ENCODE measurements at places on chromosomes 1 and 21. TPM values are rescaled to one million over a fixed set of nuclear protein-coding genes. Genes with fewer than 3 reads are reported as not detected.
A peak's percentile ranks its signal among the peaks of the same experiment; 100 is the strongest.

DNA sequence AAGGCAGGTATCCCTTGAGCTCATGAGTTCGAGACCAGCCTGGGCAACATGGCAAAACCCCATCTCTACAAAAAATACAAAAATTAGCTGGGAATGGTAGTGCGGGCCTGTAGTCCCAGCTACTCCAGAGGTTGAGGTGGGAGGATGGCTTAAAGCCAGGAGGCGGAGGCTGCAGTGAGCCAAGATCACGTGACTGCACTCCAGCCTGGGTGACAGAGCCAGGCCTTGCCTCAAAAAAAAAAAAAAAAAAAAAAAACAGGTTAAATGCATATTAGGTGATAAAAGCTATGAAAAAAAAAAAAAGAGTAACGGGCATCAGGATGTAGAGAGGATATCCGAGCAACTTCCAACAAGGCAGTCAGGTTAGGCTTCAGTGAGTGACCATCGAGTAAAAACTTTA is 2.8 kb upstream of the SRRM1 start:
- peaks cover 7% of the 10 kb centered on the region for H3K27me3 ChIP-seq
- H3K4me1 ChIP-seq, result peaks cover 22% of the 10 kb centered on the region
- no peak overlapping the region for H3K27ac ChIP-seq
- no peak for DNase-seq
- H3K4me3 ChIP-seq, result no peak overlapping the region
- no peaks in the 10 kb centered on the region for H3K36me3 ChIP-seq

CYP4Z1 gene
- total RNA-seq, result not detected

DNA sequence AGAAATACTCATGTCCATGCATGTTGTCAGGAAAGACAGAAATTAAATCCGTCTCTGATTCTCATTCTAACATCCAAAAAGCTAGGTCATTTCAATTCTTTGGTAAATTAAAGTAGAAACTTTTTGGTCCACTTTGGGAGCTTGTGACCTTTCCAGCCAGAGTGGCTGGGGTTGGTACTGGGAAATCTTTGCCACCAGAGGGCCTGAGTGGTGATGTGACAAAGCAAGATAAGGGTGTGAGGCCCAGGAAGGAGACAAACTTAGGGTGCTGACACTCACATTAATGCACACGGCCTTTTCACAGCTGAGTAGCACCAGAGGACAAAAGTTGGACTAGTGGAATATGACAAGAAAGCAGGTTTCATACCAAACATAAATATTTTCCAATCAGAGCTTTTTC is 144.3 kb downstream of the DNM3 start:
- peaks cover 1% of the 10 kb centered on the region for H3K4me1 ChIP-seq
- DNase-seq, result no peak
- no peaks in the 10 kb centered on the region for H3K36me3 ChIP-seq
- H3K27me3 ChIP-seq, result no peaks in the 10 kb centered on the region
- no peak overlapping the region for H3K4me3 ChIP-seq

PRSS38 gene
- not detected for total RNA-seq

DNA sequence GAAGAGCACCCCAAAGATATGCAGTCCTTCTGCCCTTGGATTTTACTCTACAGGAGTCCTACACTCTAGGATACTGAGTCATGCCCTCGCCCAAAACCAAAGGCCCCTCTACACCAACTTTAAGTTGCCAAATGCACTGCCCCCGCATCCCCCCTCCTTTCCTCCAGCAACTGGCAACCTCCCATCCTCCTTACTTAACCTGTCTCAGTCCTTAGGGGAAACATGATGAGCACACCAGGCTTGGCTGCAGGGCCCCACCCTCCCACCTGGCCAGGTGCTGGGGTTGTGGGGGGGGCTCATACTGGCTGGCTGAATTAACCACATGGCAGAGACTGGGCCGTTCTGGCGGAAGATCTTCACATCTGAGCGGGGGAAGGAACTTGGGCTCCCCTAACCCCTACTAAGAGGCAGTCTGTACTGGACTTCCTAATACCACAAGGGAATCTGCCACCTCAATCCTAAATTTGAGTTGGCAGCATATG is 1.2 kb downstream of the HDGF start:
- peaks cover 63% of the 10 kb centered on the region for H3K4me1 ChIP-seq
- peaks cover 2% of the 10 kb centered on the region for H3K36me3 ChIP-seq
- DNase-seq, result peak; percentile 28
- peak overlapping the region; percentile 99 for H3K27ac ChIP-seq
- no peaks in the 10 kb centered on the region for H3K27me3 ChIP-seq

DNA sequence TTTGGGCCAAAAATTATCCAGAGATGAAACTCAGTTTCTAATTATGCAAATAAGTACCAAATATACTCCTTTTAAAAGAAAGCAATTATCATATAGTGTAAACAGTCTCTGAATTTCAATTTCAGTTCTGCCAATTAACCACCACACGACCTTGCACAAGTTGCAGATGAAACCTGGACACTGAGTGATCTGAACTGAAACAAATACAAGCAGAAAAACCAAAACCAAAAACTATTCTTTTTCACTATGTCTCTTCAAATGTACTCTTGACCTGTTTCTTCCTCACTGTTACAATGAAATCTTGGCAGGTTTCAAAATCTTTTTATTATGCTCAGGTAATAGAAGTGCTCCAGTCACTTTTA is 79.2 kb downstream of the TYW3 start:
- H3K4me3 ChIP-seq, result no peak overlapping the region
- no peak for DNase-seq
- H3K4me1 ChIP-seq, result no peaks in the 10 kb centered on the region
- peaks cover 10% of the 10 kb centered on the region for H3K27me3 ChIP-seq
- peaks cover 2% of the 10 kb centered on the region for H3K36me3 ChIP-seq
- no peak overlapping the region for H3K27ac ChIP-seq

DNA sequence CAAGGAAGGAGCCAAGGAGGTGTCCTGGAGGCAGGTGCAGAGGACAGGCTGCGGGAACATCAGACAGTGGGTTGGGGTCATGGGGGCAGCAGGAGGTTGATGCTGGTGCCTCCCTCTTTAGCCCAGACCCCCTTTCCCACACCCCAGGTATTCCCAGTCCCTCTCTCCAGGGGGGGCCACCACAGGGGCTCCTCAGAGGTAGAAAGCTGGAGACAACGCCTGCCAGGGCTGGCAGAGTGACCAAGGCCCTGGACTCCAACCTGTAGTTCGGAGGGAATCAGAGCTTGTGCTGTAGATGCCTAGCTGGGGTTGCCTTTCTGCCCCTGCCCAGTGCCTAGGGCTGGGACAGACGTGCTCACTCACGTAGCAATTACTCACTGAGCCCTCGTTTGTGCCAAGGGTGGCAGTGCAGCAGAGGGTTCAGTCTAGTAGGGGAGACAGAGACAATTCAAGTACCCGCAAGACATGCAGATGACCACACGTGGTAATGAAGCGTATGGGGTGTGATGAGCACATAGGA is 148.2 kb downstream of the PTPRU start:
- no peak for DNase-seq
- no peaks in the 10 kb centered on the region for H3K36me3 ChIP-seq
- H3K27ac ChIP-seq, result no peak overlapping the region
- no peak overlapping the region for H3K4me3 ChIP-seq
- H3K4me1 ChIP-seq, result no peaks in the 10 kb centered on the region
- peaks cover 14% of the 10 kb centered on the region for H3K27me3 ChIP-seq

DNA sequence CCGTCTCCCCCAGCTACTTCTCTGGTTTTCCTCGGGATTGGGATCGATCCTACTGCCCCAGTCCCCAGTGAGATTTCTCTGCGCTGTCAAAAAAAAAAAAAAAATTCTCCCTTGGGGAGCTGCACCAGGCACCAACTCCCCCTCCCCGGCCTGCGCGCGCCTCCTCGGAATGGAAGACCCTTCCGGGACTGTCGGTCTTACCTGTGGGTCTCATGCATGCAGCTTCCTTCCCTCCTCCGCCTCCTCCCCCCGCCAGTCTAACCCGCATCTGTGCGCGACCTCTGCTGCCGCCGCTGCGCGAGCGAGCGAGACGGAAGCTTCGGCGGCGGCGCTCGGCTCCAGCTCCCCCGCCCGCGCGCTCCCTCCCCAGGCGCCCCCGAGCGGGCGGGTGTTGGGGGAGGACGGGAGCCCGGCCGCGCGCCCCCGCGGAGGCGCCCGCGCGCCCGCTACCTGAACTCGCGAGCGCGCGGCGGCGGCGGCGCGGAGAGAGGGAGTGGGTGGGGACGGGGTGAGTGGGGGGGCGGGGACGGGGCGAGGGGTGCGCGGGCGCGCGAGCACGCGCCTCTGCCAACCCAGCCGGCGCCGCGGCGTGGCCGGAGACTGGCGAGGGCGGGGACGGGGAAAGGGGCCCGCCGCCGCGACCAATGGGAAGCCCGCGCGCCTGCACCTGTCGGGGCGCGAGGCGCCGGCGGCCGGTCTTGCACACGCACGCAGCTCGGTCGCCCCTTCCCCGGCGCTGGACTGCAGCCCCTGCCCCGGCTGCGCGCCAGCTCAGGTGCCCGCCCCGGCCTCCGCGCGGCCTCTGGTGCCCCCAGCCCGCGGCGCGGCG is at the start of gene SUSD4:
SUSD4 (minus strand) TSS at position 321 of the 829 bp plus-strand sequence. CDS start 751 bp downstream, outside the sequence.
- H3K27me3 ChIP-seq, result peaks cover 51% of the 10 kb centered on the region
- H3K27ac ChIP-seq, result no peak within 1 kb of the TSS
- H3K36me3 ChIP-seq, result no peaks in the 10 kb centered on the region
- peaks cover 14% of the 10 kb centered on the region for H3K4me1 ChIP-seq

DNA sequence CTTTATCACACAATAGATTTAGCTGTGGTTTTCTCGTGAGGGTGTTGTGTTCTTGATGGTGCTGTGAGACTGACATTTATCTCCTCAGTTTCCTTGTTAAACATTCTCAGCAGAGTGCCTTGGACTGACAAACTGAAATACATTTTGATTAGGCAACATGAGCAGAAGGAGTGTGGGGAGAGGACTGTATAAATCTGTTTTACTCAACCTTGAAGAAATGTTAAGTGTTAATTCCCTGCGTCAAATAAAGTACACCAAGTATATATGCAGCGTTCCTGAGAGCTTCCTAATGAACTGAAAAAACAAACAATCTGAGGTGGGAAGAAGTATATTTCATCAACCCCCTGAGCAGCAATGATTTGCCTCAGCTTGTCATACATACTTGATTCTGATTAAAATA is 540.3 kb upstream of the B3GALT2 start:
- H3K4me3 ChIP-seq, result no peak overlapping the region
- no peaks in the 10 kb centered on the region for H3K4me1 ChIP-seq
- no peak for DNase-seq
- H3K27me3 ChIP-seq, result no peaks in the 10 kb centered on the region
- H3K36me3 ChIP-seq, result no peaks in the 10 kb centered on the region
- H3K27ac ChIP-seq, result no peak overlapping the region

ZNF695 gene
- total RNA-seq, result 1.7 TPM
